Activated gamma-delta T cell (primary cell): ENCODE measurements at places on chromosomes 4 and X.

GRCh38 chr4:40685300-40685699 lies 55.6 kb upstream of the RBM47 start:
- no peak for DNase-seq

DNA sequence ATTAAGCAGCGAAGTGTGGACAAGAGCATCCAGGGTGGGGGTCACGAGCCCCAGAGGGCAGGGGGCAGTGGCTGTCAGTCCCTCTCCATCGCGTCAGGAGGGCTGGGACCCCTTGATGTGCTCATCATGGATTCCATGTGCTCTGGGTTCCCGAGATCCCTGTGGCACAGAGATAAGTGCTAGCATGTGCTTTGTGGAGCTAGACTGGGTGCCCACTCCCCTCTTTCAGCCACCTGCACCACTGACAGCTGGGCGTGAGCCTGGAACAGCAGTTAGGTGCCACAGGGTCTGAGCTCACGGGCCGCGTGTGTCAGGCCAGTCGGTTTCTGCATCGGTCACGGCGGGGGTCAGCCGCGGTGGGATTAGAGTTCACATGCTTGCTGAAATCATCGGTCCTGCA lies 24.3 kb downstream of the CPZ start:
- no peak for DNase-seq

DNA sequence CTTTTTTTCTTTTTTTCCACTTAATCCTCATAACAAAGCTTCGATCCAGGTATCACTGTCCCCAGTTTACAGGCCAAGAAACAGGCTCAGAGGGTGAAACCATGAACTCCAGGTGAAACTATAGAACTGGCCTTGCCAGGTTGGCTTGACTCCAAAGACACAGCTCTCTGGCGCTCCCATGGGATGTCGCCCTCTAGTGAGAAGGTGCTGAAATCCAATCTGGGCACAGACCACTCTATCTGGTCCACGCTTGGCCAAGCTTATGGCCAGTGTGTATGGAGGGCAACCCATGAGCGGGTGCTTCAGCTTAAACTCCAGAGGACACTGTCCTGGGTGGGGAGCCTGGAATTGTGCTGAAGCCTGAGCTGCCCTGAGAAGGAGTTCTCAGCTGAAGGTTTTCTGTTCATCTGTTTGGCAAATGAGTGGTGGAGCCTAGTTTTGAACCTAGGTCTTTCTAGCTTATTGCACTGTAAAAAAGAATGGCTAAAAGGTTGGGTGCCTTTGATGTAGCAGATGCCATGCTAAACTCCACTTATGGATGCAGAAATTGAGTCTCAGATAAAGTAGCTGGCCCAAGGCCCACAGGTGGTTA lies 70.5 kb downstream of the SEL1L3 start:
- no peak for DNase-seq

DNA sequence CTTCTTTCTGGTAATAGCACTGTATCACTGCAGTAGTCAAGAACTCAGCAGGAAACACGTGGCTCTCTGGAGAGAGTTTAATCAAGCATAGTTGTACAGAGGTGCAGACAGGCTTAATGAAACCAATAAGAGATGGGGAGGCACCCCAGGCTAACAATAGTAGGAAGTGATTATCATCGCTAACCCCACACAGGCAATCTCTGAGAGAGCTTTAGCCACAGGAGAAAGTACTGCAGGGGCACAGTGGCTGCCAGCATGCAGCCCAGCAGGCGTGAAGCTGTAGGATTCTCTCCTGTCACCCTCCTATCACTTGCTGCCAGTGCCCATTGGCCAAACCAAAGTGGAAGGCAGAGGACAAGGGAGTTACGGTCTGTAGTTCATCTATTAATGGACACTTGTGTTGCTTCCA lies 450.0 kb upstream of the RASGEF1B start:
- DNase-seq, result no peak

GRCh38 chr4:87937523-87937922 lies 38.0 kb upstream of the SPP1 start:
- DNase-seq, result no peak

- no peak for DNase-seq
These were observed 465.8 kb downstream of the NAF1 start for GRCh38 chr4:162700815-162701361.
